ENCODE measurements at places on chromosomes 4 and X.

DNA sequence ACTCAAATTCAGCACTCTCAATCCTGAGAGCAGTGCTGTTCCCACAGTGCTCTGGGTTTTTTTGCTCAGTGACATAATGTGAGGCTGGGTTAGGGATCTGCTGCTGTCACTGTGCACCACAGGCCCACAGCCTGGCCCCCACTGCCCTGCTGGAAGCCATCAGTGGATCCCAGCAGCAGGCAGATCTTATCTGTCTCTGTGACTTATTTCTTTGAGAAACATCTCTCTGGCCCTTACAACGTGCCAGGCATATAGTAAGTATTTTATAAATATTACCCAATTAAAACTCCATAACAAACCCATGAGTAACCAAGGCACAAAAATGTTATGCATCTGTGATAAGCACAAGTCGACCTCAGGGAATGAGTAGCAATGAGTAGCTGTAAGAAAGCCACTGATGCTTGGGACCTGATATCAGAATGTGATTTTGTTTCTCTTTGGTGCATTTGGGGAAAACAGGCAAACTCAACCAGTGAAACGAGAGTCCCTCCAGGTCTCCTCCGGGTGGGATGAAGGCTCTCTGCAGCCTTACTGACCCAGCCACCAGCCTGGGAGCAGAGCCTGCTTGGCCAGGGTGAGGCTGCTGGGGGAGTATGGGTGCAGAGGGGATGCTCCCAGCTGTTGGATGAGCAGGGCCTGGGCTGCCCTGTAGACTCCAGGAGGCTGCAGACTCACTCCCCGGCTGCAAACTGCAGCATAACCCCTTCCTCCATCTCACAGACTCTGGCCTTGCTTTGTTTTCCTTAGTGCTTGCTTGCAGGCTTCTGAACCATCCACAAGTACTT lies 172.7 kb upstream of the LNX1 start:
- no peak for DNase-seq

- DNase-seq = no peak
These were observed 412.6 kb downstream of the IQCM start for GRCh38 chr4:149403081-149403480.

DNA sequence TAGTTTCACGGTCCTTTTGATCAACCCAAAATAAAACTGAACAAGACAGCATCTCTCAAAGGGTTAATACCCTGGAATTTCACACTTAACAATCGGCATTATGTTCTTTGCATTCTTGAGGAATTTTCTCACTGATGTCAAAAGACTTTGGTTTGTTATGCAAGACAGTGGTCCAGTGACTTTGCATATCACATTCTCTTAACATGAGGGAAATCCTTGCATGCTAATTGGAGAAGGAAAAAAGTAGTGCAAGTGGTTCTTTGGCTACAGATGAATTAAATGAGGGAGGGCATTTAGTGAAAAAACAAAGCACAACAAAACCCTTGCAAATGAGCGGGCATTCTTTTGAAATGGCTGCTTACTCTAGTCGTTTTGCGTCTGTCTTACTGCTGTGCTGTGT lies 105.1 kb upstream of the LIMCH1 start:
- no peak for DNase-seq

DNA sequence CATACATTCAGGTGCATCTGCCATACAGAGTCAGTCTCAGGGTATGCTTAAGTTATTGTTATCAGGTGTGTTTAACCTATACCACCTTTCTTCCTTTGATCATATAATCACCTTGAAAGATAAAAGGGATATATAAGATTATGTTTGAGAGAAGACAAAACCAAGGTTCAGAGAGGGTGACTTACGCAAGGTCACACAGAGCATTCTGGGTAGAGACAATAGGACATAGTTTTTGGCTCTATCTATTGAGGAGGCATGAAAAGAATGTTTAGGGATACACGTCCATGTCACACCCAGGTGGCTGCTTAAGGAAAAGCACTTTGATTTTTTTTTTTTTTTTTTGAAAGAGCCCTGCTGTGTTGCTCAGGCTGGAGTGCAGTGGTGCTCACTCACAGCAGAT lies 327.1 kb upstream of the RPS6KA3 start:
- DNase-seq = no peak

DNA sequence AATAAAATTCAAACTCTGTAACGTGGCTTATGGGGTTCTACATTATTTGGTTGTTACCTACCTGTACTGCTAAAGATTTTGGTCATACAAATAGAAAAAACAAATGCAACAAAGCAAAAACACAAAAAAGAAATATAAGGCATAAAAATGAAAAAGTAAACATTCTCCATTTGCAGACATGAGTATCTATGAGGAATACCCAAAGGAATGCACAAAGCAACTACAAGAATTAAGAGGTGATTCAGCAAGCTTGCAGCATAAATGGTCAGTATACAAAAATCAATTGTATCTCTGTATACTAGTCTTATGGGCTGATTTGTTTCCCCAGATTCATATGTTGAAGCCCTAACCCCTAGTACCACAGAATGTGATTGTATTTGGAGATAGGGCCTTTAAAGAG lies 3.6 kb upstream of the PDE5A start:
- DNase-seq = no peak

GRCh38 chr4:38804654-38805295 lies at the start of gene TLR1:
Gene TLR1 (minus strand): TSS chr4:38804791. CDS start chr4:38798831, 5,960 bp downstream.
- no peak for DNase-seq

DNA sequence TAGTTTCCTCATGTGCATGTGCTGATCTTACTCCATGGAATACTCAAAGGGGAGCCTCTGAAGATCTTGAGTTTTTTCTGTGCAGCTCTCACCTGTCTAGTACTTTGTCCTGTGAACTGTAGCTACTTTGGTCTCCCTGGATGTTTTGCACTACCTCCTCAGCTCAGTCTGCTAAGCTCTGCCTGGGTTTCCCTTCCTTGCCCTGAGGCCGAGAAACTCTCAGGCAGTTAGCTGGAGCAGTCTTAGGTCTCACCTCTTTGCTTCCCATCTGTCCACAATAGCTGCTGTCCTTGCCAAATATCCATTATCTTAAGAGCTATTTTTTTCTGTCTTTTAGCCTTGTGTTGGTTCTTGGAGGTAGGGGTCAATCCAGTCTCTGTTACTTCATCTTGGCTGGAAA lies 11.6 kb downstream of the THAP6 start:
- DNase-seq = no peak

- no peak for DNase-seq
These were observed 149.8 kb downstream of the CHM start for GRCh38 chrX:85897362-85898126.

- no peak for DNase-seq
These were observed 110.7 kb upstream of the IGSF1 start for GRCh38 chrX:131399678-131400428.

DNA sequence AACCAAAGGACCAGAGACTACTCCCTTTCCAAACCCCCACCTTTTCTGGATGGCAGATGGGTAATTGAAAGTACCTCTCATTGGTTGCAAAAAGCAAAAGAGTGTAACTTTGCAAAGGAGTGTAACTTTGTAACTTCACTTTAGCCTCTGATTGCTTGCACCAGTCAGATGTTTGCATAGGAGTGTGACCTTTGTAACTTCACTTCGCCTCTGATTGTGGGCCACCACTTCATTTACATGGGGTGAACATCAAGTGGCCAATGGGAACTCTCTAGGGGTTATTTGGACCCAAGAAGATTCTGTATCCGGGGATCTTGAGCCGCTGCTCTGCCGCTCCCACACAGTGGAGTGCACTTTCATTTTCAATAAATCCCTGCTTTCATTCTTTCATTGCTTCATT lies 9.9 kb upstream of the SLC25A43 start:
- no peak for DNase-seq

DNA sequence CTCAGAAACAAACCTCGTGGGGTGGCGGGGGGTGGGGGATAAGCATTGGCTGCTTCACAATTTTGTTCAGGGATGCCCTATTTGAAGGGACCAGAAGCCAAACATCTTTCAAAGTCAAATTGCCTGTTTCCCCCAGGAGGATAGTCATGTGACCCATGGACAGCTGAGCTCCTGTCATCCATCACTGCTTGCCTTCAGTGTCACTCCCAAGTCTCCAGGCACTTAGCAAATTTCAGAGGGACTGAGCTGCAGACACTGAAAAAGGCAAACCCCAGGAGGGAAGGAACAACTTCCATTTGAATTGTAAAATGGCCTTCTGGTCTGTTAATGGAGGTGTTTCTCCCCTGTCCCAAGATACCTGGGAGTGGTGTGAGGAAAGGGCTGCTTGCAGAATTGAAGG lies 73.4 kb downstream of the FRMPD3 start:
- no peak for DNase-seq

- no peak for DNase-seq
These were observed 383.9 kb downstream of the RPA4 start for GRCh38 chrX:97267396-97268181.

- DNase-seq = no peak
These were observed 1697.1 kb downstream of the STIM2 start for GRCh38 chr4:28557755-28558154.

DNA sequence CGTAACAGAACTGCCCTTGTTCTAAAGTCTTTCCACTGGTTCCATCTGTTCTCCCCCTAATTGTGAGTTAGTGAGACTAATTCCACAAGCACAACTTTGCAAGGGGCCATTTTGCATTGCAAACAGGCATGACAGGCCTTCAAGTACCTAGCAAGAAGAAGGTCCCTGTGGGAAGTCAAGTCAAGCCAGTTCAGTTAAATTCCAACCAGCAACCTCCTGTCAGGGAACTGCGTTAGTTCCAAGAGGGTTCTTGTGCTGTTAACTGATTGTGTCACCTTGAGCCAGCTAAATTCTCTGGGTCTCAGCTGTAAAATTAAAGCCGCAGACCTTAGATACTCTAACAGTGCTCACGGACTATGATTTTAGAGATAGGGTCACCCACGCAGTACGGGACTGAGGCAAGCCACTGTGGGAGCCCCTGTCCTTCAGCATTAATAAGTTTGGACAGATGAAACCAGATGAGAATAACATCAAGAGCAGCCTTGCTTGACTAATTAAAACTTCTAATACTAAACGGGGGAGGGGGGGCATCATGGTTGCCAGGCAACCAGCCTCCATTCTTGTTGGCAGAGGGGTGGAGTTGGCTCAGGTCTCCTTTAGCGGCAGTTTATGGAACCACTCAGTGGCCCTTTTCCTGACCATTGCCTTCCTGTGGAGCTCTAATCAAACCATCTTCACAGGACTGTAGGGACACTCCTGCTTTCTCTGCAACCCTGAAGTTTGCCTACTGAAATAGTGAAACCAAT lies 24.1 kb upstream of the TMEM150C start:
- no peak for DNase-seq

GRCh38 chr4:86963697-86964096 lies 28.9 kb downstream of the AFF1 start:
- no peak for DNase-seq

DNA sequence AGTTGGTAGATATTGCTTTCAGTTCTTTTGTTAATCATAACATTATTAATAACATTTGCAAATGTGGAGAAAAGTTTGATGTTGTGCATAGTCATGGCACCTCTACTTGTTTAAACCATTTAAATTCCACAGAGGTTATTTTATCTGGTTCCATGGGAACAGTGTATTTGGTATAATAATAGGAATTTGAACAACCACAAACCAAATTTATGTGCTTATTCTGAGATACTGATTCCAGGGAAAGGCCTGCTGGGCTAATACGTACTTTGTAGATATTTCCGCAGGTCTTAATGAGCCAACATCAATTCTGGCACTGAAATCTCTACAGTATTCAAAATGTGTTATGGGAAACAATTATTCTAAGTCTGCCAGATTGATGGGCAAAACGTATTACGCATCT lies 319.0 kb downstream of the DKK2 start:
- no peak for DNase-seq

DNA sequence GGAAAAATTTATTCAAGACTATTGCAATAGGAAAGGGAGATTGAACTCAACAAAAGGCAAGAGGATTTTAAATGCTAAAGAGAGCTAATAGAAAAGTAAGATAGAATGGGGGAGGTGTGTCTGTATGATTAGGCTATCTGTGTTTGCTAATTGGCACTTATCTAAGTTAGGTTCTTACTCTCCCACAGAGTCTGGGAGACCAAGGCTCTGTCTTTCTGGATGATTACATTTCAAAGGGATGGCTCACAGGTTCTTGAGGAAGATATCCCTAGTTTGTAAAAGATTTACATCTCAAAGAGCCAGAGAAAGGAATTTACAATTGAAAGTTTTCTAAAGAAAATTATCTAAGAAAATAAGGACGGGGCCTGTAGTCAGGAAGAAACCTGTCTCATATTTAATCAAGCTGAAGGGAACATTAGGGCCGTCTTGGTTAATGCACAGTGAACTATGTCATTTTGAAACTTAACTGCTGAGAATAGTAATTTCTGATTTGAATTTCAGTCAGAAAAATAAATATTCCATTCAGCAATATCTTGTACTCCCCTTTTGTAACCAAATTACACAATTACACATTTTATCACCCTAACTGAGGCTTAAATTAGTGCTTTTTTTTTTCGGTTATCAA lies 75.8 kb downstream of the MAGEB10 start:
- no peak for DNase-seq

DNA sequence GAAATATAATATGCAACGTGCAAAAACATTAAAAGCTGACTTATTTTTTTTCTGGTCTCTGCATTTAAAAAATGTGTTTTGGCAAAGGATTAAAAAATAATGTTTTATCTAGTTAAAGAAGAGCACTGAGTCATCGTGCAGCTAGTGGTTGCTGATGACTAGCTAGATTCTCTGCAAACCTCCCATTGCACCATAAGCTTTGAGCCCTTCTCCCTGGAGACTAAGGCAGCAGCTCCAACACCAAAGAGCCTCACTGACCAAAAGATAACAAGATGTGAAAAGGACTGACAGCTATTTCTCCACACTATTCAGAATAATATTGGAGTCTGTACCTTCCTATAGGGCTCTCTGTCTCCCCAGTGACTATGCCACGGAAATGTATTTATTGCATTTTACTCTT lies 424.3 kb downstream of the SLITRK2 start:
- no peak for DNase-seq

DNA sequence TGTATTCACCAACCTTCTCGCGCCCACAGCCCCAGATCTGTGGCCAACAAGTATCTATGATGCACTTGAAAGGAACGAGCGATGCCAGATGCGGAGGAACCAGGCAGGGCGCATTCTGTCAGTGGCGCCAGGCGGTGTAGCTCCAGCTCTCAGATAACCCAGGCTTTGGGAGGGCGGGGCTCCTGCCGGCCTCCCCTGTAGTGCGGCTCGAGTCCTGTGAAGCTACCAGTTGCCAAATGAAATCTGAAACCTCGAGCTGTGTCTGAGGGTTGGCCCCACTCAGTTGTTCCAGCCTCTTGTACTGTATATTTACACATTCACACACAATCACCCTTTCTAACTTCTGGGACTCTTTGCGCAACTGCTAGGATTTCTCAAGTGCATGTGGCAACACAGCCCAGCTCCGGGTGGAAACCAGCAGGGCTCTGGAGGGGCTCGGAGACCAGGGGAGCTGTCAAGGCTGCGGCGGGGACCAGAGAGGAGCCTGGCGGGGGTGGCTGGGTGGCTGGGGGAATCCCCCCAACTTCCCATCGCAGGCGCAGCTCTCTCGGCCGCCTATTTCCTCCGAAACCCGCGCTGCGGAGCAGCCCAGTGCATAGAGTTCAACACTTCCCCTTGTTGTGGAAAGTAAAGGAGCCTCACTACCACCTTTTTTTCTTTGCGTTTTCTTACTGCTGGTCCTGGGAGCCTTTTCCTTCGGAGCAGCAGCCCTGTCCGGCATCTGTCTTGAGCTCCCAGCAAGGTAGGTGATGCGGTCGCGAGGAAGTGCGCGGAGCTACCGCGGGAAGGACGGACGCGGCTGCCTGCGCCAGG lies at the start of gene ARHGAP24:
ARHGAP24 (plus strand) TSS at position 333 of the 813 bp plus-strand sequence.
- DNase-seq = no peak

All from stimulated activated CD8-positive, alpha-beta memory T cell treated with anti-CD3 and anti-CD28 coated beads, Interleukin-4, amount 100 ng/mL, for 1 hour (primary cell).